K562 (cell line): ENCODE measurements at places on chromosomes 5 and 9. TPM values are rescaled to one million over a fixed set of nuclear protein-coding genes. Genes with fewer than 3 reads are reported as not detected.

DNA sequence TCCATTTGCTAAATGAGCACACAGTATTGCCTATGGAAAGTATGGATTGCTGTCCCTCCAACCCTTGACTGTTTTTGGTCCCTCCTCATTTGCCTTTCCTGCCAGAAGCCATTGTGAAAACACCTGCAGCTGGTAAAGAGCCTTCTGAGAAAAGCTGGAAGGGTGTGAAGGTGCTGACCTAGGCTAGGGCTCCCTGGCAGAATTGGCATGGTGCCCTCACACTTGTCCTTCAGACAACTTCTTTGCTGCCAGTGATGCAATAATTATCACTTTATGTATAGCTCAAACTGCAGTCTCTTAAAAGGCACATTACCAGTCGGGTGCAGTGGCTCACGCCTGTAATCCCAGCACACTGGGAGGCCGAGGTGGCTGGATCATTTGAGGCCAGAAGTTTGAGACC, 4.2 kb downstream of the TXNDC15 start:
- DNase-seq = no peak

GRCh38 chr9:17802249-17802857, 223.5 kb downstream of the SH3GL2 start:
- no peak for DNase-seq

DNA sequence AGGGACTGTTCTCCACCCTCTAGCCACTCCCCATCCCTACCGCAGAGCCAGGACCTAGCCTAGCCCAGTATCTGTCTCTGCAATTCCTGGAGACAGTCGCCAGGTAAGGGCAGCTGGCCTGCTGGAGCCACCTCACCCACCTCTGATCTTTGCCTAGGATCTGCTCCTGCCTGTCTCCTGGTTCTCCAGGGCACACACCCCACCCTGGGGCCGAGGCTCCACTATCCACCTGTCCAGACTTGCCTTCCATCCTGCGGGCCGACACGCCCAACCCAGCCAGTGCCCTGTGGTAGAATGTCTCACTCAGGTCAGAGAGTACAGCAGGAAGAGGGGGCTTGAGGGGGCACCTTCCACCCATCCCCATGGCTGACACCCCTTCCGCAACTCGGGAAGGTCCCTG, 15.7 kb upstream of the AQP7 start:
- DNase-seq = no peak

DNA sequence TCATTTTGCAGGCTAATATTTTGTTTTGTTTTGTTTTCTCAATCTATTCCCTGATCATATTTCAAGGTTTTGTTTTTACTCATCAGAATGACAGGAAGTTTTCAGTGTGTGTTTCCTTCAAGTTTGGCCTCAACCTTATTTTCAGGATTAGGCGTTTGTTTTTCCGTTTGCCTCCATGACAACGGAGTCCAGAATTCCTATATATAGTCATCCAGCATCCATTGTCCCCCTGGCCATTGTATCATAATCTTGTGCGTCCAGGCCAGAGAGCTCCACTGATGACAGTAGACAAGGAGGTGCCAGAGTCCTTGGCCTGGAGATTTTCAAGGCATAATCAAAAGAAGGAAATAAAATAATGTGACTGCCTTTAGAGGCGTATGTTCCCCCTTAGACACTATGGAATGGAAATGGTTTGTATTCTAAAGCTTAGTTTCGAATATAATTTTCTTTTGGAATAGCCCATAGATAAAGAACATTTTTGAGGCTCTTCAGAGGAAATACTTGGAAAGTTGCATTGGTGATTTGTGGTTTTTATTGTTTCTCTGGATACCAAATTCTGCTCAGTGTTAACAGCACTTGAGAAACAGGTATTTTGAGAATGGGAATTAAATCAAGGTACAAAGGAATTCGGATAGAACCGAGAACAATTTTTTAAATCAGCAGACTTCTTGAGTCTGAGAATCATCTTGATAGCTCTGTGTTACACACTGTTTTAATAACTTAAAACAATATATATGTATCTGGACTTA, 99.8 kb downstream of the ZNF462 start:
- DNase-seq = no peak

DNA sequence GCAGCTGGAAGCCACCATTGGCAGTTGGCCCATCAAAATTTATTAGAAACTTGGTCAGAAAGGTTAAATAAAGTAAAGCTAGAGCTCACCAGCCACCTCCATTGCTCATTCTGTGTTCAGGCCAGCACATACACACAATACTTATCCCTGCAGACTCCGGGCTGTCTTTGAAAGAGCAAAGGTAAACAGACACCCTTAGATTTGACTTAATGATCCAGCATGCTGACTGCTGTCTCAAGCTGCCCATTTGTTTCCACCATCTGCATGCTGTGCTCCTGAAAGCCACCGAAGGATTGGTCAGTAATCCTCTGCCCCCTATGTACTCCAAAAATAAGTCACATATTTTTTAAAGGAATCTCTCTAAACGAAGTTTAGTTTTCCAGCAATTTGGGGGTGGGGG, 1059.8 kb upstream of the DMAC1 start:
- DNase-seq = no peak

GRCh38 chr5:63820577-63820976, 141.7 kb downstream of the HTR1A start:
- no peak for DNase-seq

GRCh38 chr5:143432658-143433239, 29.3 kb upstream of the NR3C1 start:
- DNase-seq = no peak

GRCh38 chr9:116096046-116096445, 57.5 kb upstream of the PAPPA start:
- DNase-seq = no peak

GRCh38 chr5:91670563-91670962, 287.4 kb upstream of the ARRDC3 start:
- no peak for DNase-seq

DNA sequence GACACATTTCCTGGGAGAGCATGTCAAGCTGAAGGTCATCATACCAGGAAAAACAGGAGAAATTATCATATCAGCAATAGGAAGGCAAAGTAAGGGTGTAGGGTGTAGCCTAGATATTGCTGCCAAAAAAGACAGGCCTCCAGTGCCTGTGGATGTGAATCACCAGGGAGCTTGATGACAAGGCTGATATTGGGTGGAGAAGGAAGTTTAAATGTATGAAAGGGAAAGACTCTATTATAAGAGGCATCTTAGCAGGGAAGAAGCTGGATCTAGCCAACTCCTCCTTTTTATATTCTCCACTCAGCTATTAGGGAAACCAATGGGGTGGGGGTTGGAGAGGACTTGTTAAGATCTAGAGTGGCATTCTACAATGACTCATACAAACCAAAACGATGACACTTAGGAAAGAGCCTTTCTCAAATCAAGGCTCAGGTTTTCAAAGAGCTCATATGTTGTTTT, 13.4 kb upstream of the TXNDC8 start:
- DNase-seq = no peak

Gene AQP7
- 0.04 and 0.13 TPM in 2 replicates for total RNA-seq
